Stimulated activated CD4-positive, alpha-beta T cell treated with anti-CD3 and anti-CD28 coated beads, Interleukin-4, amount 100 ng/mL, for 1 hour (primary cell): ENCODE measurements at places on chromosomes 6 and 20.

- no peak for DNase-seq
These were observed 20.2 kb downstream of the SOBP start for GRCh38 chr6:107510108-107510507.

GRCh38 chr6:169450097-169450496 is 196.5 kb upstream of the THBS2 start:
- no peak for DNase-seq

DNA sequence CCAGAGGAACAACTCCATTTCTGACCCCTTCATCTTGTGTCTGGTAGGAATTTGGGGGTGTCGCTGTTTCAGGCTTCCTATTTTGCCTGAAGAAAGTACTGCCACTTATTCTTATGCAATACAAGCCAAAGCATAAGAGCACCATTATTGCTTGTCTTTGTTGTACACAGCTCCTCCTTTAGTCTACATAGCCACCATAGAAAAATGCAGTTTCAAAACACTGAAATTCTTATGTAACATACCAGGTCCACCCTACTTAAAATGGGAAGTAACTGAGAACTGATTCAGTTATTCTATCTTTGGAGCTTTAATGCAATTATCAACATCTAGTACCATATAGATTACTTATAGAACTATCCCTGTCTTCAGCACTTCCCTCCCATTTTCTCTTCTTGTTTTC is 255.5 kb downstream of the ARHGAP18 start:
- no peak for DNase-seq

GRCh38 chr6:134925800-134926199 is 24.1 kb downstream of the ALDH8A1 start:
- DNase-seq, result no peak

DNA sequence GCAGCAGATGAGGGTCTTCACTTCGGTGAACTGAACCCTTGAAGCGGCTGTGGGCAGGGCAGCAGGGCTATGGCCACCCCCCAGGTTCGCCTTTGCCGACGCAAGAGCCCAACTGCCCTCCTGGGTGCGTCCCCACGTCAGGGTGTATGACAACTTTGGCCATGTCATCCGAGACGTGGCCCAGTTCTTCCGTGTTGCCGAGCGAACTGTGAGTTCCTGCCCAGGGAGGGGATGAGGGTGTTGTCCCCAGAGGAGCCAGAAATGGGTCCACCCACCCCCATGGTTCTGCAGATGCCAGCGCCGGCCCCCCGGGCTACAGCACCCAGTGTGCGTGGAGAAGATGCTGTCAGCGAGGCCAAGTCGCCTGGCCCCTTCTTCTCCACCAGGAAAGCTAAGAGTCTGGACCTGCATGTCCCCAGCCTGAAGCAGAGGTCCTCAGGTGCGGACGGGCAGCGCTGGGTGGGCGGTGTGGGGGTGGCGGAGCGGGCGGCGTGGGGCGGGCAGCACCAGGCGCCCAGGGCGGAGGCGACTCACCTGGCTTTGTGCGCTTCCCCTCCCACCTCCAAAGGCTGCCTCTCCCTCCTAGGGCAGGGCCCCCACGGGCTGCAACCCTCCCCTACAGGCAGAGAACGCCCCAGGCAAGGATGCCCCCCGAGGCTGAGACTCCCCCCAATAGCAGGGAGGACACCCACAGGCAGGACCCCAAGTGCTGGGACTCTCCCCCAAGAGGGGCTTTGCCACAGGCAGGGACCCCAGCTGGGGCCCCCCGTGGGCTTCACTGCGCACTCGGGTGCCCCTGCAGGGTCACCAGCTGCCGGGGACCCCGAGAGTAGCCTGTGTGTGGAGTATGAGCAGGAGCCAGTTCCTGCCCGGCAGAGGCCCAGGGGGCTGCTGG is 6.2 kb upstream of the TNFRSF6B start:
- no peak for DNase-seq

- no peak for DNase-seq
These were observed 36.4 kb downstream of the SMLR1 start for GRCh38 chr6:130863415-130864230.

DNA sequence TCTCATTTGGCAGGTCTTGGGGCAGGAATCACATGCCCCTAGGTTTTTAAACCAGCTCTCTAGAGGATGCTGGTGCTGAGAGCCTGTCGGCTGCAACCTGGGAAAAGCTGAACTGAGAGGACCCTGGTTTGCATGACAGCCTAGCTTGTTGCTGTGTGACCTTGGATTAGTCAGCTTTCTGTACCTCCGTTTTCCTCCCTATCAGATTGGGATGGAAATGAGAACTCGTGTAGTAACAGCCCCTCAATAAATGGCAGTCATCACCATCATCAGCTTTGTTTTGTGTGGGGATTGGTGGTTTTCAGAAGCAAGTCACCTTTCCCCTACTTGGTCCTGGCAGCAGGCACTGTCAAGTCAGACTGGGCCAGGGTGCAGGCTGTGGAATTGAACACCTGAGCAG is 75.2 kb upstream of the MYL9 start:
- no peak for DNase-seq

- DNase-seq, result peak; percentile 29
These were observed 34.9 kb downstream of the RNF24 start for GRCh38 chr20:3980260-3981131.

GRCh38 chr6:34028691-34029360 is 117.1 kb downstream of the GRM4 start:
- DNase-seq, result no peak

GRCh38 chr20:40646361-40646760 is 42.7 kb downstream of the MAFB start:
- no peak for DNase-seq

- DNase-seq, result no peak
These were observed 200.3 kb upstream of the SIM1 start for GRCh38 chr6:100665041-100665380.

DNA sequence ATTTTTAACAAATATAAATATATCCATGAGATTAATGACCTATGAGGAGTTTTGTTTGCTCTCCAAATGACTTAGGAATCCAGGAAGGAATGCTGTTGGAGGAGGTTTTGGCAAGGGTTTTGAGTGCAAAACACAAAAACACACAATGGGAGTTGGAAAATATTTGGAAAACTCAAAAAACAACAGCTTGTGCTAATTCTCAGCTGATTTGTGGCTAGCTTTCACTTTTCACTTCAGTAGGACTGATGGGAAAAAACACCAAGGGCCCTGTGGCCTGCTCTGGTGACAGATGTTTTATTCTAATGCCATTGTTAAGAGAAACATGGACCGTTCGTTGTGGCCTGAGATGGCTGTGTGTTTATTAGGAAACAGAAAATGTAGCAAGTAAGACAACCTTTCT is 113.9 kb downstream of the ALDH8A1 start:
- DNase-seq, result no peak

DNA sequence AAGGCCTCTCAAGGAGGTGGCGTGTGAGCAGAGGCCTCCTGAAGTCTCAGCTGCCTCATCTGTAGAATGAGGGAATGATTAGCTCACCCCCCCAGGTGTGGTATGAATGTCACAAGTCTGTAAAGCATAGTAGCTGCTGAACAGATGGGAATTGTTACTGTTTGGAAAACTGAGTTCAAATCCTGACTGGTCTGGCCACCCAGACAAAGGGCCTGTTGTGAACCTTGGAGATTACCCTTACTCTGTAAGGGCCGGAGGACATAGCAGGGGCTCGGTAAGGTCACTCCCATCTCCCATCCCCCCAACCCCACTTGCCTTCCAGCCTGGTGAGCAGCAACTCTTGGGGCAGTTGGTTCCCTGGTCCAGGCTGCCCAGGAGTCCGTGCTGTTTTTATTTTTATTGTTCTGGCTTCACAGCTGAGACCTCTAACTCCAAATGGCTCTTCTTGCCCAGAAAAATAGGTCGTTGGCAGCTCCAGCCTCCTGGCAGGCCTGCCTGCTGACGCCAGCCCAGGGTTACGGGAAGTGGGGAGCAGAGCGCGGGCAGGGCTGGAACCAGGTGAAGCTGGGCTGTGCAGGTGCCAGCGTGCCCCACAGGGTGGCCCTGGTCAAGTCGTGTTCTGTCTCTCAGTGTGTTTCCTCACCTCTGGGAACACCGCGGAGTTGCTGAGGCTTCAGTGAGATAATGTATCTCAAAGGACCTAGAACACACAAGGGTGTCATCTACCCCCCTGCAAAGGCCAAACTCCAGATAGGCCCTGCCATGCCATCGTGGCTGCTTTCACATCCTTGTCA is 4.5 kb upstream of the SIRPA start:
- no peak for DNase-seq

DNA sequence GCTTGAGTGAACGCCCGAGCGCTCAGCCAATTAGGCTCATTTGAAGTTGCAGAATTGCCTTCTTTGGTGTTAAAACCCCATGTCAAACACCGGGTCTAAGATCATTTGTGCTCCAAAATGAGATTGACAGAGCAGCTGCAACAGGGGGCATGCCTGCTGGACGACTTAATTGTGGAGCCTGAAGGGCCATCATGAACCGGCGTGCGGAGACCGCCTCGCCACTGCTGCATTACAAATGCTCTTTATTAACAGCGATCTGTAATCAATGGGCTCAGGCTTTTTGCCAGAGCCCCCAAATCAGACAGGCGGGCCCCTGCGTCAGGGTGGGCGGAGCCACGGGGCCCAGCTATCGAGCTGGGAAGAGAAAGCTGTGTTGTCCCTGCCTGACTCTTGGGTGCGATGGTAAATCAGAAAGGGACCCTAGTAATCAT is 183.2 kb downstream of the SIM1 start:
- DNase-seq, result no peak

GRCh38 chr20:36441027-36441414 is 100.3 kb upstream of the MYL9 start:
- DNase-seq, result no peak

DNA sequence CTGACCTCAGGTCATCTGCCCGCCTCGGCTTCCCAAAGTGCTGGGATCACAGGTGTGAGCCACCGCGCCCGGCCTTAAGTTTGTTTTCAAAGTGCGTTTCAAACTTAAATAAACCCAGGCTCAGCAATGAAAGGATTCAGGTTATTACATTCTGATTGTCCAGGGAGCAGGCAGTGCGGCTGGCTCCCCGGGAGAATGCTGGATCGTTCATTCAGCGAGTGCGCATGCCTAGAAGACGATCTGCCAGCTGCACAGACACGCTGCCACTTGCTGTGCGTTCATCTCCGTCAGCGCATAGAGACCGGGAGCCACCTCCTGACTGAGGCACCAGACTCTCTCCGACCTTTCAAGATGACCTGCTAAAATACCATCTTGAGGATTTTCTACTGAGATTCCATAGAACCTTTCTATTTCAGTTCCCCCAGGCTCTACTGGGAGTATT is 163.9 kb upstream of the ZNF217 start:
- DNase-seq, result no peak

GRCh38 chr6:38784506-38785235 is 69.6 kb downstream of the DNAH8 start:
- DNase-seq, result no peak

GRCh38 chr6:147260091-147260490 is 55.9 kb downstream of the STXBP5 start:
- no peak for DNase-seq

- DNase-seq, result no peak
These were observed 139.7 kb downstream of the SOBP start for GRCh38 chr6:107629548-107630129.

GRCh38 chr20:2967841-2968240 is 75.6 kb upstream of the GNRH2 start:
- no peak for DNase-seq

- DNase-seq, result no peak
These were observed 7.3 kb upstream of the TRAM2 start for GRCh38 chr6:52584203-52584602.

DNA sequence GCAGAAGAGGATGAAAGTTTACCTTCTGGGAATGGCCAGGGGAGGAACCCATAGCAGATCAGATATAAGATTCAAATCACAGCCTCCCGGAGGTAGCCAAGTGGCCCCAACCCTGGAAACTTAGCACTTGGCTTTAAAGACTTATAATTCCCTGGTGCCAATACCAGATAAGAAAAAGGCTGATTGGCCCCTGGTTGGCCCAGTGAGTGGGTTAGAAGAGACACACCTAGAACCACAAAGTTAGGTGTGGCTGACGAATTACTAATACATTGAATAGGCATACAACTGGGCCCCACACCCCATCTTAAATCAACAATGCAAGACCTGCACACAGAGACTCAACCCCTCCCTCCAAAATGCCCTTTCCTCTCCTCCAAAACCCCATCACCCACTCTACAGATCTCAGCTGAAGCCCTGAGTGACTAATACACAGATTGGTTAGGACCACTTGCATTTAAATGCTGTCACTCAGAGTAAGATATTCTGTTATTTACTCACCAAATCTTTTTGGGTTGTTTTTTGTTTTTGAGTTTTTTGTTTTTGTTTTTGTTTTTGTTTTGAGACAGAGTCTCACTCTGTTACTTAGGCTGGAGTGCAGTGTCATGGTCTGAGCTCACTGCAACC is 315.4 kb upstream of the JARID2 start:
- DNase-seq, result no peak

- DNase-seq, result no peak
These were observed 26.5 kb downstream of the BCL2L1 start for GRCh38 chr20:31695849-31696804.

- peak; percentile 77 for DNase-seq
These were observed 83.1 kb downstream of the IRF4 start for GRCh38 chr6:474453-475185.

GRCh38 chr6:78251931-78252330 is 599.1 kb downstream of the MEI4 start:
- no peak for DNase-seq

DNA sequence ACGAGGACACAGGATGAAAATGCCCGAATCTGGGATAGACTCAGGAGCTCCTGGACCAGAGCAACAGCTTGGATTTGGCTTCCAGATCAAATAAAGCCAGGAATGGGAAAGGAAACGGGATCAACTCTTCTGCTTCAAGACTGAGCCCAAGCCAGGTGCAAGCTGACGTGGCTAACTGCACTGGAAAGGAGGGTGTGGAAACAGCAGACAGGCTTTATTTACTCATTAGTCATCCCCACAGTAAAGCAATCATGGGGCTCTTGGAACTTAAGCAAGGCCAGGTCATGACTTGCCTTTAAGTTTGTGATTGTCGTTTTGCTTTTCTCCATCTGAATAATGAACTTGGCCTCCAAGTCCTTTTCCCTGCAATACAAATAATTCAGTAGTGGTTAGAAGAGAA is 45.2 kb downstream of the KIF16B start:
- no peak for DNase-seq

- DNase-seq, result no peak
These were observed 399.5 kb downstream of the QKI start for GRCh38 chr6:163813979-163814493.

GRCh38 chr6:110653381-110653780 is 161.9 kb downstream of the CDK19 start:
- DNase-seq, result no peak

GRCh38 chr6:12348530-12349511 is 58.7 kb downstream of the EDN1 start:
- DNase-seq, result no peak

DNA sequence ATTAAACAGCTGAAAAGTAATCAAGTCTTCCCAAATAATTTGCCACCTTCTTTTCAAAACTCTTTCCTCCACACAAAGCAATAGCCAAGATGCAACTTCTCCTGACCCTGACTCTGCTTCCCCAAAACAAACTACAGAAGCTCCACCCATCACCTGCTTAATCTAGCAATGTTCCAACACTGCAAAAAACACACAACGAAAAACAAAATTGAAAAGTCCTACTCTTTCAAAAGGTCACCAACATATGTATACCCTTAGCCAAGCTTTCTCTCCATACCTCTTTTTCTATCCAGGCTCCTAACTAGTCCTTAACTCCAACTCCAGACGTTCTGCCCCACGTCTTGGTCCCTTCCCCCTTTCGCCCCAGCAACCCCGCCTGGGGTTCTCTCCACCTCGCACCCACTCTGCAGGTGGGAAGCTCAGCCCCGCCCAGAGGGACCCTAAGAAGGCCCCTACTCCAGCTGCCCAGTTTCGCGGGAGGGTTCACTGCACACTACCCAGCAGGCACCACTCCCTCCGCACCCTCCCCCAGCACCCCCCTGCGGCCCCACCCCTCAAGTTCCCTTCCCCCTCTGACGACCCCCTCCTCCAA is 717 bp downstream of the CSNK2A1 start:
- DNase-seq, result peak; percentile 38
